Hematopoietic multipotent progenitor cell treated with erythropoietin and hydrocortisone succinate and interleukin-3 and kit ligand, for 6 days (in vitro differentiated cells): ENCODE measurements at places on chromosomes 11 and 22.

DNA sequence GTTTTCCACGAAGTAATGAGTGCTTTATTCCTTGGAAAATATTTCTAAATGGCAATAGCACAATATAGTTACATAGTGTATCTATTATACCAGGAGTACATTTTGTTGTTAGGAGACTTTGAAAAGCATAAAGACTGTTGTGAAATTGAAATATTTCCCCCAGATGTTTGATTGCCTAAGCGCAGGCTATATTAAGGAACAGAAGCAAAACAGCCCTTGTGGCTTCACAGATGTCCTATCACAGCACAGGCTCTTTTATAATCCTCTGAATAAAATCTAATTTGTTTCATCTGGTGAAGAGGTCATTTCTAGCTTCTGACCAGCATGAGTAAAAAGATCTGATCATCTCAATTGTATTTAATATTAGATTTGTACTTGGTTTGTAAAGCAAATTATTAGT, 48.2 kb downstream of the BSX start:
- peak; percentile 18 for DNase-seq

DNA sequence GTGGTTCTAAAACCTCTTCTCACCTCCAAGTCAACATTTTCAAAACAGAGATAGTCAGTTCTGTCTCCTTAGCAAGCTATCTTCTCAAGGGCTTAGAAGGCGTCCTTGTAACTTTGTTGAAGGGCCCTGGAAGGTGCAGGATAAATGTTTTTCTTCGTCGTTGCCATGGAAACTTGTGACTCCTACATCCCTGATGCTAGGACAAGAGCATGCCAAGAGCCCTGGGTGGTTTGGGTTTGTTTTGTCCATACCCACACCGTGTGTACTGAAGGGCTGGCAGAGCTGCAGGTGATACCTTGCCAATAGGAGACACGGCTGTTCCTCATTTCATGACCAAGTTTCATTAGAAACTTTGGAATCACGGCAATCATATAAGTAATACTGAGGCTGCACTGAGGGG, 81.6 kb downstream of the GALNT18 start:
- no peak for DNase-seq

GRCh38 chr11:64690235-64690634, 32.8 kb downstream of the NRXN2 start:
- DNase-seq: no peak

- no peak for DNase-seq
Measured at GRCh38 chr11:12715131-12715530, 40.9 kb downstream of the TEAD1 start.

DNA sequence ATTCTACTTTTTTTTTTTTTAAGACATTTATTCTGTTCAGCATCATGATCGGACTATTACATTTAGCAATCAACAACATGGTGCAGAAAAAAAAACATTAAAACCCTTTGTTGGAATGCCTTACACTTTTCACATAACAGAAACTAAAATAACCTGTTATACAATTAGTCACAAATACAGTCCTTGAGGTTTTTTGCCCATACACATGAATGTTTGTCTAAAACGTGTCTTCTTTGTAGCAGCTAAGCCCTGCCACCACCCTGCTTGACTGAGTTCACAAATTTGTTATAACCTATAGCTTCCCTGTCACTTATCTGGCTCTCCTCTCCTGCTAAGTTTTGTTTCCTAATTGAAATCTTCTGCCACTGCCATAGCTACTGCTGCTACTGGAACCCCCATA, 75.4 kb upstream of the ARHGAP20 start:
- no peak for DNase-seq

DNA sequence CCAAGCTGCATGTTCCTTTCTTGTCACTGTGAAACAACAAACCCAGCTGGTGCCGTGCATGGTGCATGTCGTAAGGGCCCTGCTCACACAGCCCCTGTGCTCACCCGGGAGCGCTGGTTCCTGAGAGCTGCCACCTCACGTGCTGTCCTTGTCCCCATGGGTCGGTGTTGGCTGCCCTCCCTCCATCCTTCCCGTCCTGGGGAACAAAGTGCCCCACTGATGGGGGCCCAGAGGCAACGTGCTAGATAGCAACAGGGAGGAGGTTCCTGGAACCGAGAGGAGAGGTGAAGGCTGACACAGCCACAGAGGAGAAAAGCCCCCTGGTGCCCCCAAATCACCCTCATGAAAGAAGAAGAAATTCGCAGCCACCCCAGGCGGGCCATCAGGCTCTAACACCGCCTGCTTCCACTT, 56.6 kb upstream of the SLC22A12 start:
- DNase-seq: no peak

DNA sequence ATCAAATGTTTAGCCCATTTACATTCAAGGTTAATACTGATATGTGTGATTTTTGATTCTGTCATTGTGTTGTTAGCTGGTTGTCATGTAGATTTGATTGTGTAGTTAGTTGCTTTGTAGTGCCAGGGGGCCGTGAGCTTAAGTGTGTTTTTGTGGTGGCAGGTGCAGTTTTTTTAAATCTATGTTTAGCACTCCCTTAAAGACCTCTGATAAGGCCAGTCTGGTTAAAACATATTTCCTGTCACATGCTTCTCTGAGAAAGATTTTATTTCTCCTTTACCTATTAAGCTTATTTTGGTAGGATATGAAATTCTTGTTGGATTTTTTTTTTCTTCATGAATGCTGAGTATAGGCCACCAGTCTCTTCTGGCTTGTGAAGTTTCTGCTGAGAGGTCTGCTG, 540.6 kb downstream of the LUZP2 start:
- no peak for DNase-seq

DNA sequence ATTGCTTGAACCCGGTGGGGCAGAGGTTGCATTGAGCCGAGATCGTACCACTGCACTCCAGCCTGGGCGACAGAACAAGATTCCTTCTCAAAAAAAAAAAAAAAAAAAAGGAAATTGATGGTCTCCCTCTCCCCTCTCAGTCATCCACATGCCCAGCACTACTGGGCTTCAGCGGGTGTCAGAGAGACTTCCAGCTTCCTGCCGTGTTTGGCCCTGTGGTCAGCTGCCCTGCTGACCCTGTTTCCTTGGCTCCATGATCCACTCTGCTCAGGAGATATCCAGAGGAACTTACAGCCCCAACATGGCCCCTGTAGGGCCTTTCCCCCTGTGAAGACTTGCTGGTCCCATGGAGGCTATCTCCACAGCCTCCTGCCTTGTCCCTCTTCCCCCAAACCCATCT, 6.1 kb upstream of the PNPLA3 start:
- DNase-seq: no peak

DNA sequence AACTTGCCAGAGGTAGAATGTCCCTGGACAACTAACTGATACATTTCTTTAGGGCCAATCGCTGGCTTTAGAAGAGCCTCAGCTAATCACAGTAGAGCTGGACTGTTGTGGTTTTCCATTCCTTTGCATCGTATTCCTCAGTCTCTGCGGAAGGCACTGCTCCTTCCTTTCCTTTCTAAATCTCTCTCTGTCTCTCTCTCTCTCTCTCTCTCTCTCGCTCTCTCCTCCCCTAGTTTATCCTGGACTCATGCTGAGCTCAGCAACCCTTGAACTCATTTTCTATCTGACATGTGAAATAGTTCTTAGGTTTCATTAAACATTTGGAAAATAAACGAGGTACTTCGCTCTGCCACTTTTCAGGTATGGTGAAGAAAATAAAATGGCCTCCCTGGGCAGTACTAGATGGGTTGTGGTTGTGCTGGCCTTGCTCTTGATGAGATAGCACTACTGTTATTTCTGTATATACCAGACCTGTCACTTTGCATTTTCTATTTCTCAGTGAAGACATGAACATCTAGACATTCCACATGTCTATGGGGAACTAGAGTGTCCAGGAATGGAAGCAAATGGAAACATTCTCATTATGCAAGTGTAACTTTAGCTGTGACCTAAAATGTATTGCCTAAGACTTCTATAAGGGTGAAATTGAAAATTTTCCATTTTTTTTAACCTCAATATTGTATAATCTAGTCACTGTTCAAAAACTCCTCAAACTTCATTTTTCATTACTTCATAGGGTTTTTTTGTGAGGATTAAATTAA, 12.0 kb upstream of the SESN3 start:
- DNase-seq: no peak

DNA sequence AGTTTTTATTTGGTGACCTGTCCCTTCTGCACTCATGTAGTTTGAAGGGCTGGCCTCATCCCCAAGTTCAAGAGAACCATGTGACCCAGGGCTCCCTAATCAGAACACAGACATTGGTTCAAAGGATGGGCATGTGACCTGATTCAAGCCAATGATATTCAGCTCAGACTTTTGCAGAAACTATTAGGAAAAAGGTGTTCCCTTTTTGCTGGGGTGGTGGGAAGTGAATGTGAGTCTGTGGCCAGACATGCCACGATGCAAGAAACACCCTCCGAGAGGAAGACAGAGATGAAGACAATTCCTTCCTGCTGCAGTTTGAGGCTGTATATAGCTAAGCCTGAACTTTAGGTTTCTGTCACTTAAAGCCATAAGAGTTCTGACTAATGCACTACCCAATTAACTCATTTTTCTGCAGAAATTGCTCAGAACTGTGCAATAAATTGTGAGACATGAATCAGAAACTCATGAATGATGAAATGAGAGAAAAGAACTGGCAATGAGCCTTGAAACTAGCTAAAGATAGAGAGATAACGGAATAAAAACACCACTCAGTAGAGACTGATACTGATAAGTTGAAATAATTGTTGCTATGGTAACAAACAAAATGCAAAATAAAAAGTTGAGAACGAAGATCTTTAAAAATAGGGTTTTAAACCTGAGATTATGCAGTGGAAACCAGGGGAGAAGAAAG, 9.2 kb upstream of the MAPK1 start:
- peak; percentile 57 for DNase-seq

DNA sequence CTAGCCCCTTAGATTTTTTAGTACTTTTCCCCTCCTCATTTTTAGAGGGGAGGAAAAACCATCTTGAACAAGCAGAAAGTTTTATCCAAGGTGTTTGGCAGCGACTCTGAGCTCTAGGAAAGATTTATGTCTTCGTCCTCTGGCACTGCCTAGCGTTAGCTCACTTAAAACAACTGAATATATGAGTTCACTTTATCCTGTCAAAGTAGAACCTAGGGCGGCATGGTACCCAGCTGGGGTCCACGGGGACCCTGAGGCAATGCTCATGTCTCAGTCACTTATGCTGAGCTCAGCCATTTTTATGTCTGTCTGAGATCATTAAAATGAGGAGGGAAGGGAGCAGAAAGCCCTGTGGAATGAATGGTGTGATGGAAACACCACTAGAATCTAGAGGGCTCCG, 14.2 kb upstream of the VSIG10L2 start:
- DNase-seq: no peak

- DNase-seq: no peak
Measured at GRCh38 chr22:27274770-27275449, 526.6 kb downstream of the MN1 start.

DNA sequence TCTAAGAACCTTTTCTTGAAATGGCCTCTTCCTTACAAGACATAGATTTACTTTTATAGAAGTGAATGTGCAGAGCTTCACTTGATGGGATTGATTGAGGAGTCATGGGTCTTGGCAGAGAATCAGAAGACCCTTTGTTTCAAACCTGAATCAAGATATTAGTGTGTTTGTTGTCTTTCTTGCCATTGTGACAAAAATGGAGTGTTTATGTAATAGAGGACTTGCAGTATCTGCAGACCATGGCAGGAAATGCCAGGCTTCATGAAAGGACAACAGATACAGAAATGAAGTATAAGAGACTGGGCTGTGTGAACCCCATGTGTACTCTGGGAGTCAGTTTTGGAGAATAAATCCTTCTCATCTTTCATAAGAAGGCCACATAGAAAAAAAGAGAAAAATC, 72.9 kb upstream of the HORMAD2 start:
- DNase-seq: no peak

- no peak for DNase-seq
Measured at GRCh38 chr22:50012211-50013181, at the start of gene IL17REL. Gene IL17REL, minus strand, starts transcription at chr22:50012765. Its CDS starts 119 bp downstream, at chr22:50012646.

- peak; percentile 36 for DNase-seq
Measured at GRCh38 chr11:63698976-63699733, 17.9 kb downstream of the RTN3 start.

GRCh38 chr11:27820249-27820648, 120.0 kb upstream of the BDNF start:
- DNase-seq: no peak

DNA sequence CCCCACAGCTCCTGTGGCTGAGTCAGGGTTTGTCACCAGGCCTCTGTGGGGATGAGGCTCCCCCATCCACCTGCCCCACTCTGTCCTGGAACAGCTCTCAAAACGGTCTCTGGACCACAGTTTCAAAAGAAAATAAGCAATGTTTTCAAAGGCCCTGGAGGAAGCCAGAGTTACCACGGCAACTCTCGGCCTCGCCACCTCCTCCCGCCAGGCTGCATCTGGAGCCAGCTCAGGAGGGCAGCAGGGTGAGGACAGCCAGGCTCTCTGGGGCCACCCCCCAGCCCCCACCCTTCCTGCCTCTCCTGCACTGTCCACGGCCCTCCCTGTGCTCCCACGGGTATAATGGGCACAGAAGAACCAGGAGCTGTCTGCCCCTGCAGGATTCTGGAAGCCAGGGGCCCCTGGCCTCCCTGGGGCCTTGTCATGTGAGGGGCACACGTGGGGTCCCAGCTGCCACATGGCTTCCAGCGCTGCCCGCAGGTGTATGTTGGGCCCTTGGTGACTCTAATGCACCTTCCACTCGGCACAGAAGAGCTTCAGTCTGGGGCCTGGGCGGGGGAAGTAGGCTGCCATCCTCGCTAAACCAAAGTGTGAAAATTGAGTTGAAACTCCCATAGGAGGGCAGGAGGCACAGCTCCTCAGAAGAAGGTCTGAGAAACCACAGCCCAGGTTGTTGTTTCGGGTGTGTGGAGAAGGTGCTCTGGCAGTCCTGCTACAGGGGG, 10.3 kb downstream of the CD81 start:
- DNase-seq: no peak

GRCh38 chr22:35558719-35559118, 18.1 kb downstream of the RASD2 start:
- no peak for DNase-seq

- no peak for DNase-seq
Measured at GRCh38 chr11:46458491-46458890, 66.9 kb upstream of the CHRM4 start.

DNA sequence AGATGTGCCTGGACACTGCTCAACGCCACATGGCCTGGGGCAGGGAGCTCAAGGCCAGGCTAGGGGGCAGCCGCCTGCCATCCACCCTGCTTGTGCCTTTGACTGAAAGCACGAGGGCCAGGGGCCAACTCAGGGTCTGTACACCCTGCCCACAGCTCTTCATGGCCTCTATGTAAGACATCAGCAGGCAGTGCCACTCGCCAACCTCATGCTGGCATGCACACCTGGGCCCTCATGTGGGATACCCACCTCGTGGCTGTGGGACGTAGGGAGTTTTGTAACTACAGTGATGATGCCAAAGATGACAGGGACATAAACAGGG, 25.6 kb downstream of the TBX1 start:
- DNase-seq: no peak

- DNase-seq: no peak
Measured at GRCh38 chr11:123197711-123198110, 2.7 kb upstream of the CLMP start.
